ENCODE measurements at places on chromosomes 5 and 9. TPM values are rescaled to one million over a fixed set of nuclear protein-coding genes. Genes with fewer than 3 reads are reported as not detected.

- DNase-seq, result no peak
Measured at GRCh38 chr5:130112246-130112645, 208.0 kb downstream of the CHSY3 start.

GRCh38 chr5:112940670-112941069 is 18.6 kb upstream of the REEP5 start:
- no peak for DNase-seq

DNA sequence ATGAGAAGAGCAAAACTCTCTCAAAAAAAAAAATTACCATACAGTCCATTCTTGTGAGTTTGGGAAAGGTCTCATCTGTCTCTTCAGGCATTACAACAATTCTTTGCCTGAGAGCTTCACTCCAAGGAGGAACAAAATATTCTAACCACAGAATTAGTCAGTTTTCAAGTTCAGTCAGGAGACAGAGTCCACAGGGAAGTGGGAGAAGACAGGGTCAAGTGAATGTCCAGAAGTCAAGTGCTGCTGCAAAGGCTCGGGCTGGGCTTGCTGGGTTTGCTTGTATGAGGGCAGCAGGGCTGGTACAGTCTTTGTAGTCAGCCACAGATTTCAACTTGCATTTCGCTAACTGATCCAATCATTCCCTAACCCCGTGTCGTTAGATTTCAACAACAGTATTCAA is 17.6 kb upstream of the HEXB start:
- DNase-seq, result no peak

GRCh38 chr9:31168161-31168560 is 1216.3 kb upstream of the ACO1 start:
- no peak for DNase-seq

RLN2 gene
- total RNA-seq, result not detected

RFESD gene
- total RNA-seq, result 3.9 TPM

Measured in sciatic nerve (tissue), 2 donors.